Panc1 (cell line): ENCODE measurements at places on chromosomes 1 and 21.

DNA sequence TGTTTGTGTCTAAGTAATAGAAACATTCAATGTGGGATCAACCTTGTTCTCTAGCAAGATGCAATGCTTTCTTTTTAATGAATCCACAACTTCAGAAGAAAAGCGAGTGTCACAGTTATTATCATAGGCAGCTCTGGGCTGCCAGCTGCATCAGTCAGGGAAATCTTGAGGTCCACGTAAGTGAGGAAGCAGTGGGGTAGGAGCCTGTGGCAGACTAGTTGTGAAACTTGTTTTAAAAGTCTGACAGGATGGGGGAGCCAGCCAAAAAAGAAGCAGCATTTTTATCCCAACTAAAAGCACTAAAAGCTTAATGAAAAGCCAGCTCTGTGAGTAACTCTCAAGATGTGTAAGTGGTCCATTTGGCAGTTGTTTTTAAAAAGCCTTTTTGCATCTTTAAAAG is 113.1 kb downstream of the ZNF326 start:
- no peak for DNase-seq

DNA sequence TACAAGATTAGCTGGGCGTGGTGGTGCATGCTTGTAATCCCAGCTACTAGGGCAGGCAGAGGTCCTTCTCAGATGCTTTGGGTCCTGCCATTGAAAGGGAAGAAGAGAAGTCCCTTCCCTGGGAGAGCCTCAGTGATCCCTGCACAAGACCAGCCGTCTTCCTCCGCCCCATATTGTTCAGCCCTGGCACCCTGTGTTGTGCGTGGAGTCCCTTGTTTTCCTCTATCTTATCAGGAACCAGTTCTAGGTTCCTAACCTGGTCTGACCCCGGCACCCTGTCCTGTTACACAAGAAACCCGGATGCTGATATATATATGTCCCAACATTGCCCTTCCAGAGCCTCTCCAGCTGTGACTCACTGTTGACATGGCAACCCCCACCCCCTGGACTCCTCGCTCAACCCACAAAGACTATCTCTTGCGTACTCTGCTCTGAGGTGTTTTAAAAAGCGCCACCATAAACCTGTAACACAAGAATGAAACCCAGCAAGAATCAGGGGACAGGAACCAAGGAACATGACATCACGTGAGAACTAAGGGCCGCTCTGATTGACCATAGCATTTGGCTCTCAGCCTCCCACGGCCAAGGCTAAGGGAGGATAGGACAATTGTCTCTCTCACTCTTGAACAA is 4.8 kb downstream of the MX2 start:
- DNase-seq: no peak

DNA sequence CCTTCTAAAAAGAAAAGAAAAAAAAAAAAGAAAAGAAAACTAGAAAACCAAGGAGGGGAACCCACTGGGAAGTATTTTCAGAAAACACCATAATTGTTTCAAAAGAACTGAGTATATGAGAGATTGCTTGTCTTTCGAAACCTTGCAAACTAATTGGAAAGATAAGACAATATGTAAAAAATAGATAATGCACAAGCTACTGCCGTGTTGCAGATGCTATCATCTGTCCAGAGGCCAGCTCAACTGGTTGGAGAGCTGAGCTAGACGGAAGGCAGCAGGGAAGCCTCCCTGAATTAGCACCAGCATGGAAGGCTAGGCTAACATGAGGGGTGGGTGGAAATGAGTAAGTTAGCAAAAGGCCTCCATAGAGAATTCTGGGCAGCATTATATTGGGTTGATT is 16.2 kb upstream of the CACHD1 start:
- DNase-seq: no peak

GRCh38 chr21:28445141-28445830 is 547.4 kb downstream of the LTN1 start:
- DNase-seq: no peak
